ENCODE measurements at places on chromosomes 6 and 20.

- no peak for DNase-seq
Measured at GRCh38 chr6:114181664-114182063, 161.2 kb downstream of the HS3ST5 start.

GRCh38 chr6:70599187-70599586, 32.5 kb downstream of the SDHAF4 start:
- DNase-seq: no peak

DNA sequence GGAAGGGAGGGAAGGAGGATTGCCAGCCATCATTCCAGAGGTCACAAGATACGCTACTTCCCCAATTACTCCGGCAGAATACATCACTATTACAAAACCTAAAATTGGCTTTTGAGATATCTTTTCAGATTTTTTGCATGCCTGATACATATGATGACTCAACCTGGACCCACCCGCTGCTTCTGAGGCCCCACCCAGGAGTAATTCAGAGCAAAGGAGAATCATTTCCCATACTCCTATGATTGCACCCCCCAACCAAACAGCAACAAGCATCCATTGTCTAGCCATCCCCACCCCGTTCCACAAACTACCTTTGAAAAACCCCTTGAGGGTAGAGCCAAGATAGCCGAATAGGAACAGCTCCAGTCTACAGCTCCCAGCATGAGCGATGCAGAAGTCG, 163.5 kb upstream of the GJE1 start:
- DNase-seq: no peak

DNA sequence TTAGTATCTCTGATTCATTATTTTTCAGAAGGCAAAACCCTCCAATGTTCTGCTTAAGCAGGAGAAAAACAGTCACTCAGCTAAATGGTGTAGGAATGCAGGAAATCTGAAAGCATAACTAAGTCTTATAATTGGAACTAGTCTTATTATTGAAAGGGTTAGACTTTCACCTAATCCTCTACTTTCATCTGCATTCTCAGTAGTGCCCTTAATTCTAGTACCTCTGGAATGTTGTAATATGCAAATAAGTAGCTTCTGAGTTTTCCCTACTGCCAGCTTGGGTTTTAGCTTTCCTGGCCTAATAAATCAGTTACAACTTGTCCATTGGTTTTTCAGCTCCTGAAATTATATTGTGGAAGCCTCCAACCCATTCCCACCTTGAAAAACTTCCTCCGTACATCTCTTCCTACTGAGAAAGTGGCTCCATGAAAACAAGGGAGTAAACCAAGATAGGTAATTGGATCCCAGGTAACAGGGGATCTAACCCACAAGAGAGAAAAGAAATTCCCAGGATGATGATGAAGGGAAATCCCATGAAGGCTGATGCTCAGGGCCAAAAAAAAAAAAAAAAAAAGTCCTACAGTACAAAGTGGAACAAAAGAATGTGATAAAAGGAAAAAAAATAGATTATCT, 147.0 kb downstream of the TBC1D32 start:
- no peak for DNase-seq

DNA sequence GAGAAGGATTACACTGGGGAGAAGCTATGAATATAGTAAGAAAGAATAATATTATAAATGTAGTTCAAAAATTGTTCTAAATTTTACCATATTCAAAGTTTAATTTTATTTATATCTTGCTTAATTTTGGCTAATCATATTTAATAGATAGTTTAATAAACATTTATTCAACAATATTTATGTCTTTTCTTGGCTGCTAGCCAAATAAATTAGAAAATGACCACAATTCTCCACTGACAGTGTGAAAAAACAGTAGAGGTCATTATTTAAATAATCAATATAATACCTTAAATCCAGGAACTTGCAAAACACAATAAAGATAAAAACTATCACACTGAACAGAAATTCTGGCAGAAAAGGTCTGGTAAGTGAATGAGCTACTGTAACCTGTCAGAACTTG, 145.9 kb downstream of the IPCEF1 start:
- no peak for DNase-seq

DNA sequence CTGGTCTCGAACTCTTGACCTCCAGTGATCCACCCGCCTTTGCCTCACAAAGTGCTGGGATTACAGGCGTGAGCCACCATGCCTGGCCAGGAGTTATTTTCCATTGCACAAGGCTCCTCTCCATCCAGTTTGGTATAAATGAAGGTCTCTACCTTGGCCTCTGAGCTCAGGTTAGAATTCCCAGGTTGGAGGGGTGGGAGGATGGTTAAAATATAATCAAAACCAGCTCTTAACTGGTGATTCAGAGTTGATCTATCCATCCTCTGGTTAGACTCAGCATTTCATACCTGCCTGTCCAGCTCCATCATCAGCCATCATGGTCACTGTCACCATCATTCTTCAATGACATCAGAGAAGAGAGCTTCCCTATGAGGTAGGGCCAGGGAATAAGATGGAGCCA, 2.6 kb upstream of the SLC22A7 start:
- no peak for DNase-seq

DNA sequence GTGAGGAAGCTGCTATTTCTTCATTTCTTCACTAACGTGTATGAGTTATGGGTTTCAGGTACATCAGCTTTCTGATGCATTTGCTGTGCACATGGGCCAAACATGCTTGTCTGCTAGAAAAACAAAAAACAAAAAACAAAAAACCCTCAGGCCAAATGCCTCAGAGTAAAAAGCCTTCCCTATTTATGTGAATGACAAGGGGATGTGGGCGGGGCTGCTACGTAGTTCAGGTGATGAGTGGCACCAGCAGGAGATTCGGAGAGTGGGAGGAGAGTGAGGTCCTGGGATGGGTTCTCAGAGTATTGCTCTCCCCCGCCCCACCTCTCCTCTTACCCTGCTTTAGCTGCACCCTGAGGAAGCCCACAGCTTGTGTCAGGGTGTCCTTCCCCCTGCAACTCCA, 596.8 kb upstream of the JAG1 start:
- no peak for DNase-seq

DNA sequence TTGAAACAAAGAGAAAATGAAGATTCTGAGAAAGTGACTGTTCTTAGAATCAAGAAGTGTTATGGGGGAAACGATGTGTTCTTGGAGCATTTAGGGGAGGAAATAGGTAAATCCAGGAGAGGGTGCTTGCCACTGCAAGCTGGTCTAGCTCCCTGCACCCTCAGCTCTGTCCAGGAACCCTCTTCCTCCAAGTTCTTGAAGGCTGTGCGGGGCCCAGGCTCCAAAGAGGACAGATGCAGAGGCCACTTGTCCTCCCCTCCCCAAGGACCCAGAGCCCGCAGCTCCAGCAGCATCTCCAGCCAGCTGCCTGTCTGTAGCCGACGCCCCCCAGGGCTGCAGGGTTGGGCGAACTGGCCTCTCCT, 87.9 kb downstream of the CDC5L start:
- DNase-seq: no peak
